Right lobe of liver (tissue), 6 donors: ENCODE measurements at places on chromosomes 1 and 21. TPM values are rescaled to one million over a fixed set of nuclear protein-coding genes. Genes with fewer than 3 reads are reported as not detected.

- DNase-seq = no peak
These were observed 62.2 kb upstream of the PTCH2 start for GRCh38 chr1:44905276-44905675.

DNA sequence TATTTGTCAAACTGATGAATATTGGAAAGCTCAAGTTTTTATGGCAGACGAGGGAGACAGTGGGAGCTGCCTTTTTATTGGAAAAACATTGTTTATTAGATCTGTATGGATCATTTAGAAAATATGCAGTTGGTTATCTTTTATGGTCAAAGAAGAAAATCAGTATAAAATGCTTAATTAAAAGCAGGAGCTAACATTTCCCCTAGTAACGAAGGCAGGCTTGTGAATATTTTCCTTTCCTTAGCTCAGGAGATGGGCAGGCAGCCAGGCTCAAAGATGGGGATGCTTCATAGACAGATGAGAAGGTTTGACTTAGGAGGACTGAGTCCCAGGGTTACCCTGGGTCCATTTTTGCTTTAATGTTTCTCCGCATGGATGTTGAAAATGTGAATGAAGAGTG is 26.0 kb downstream of the ROR1 start:
- no peak for DNase-seq

Gene C1orf35
- 4.9 TPM for total RNA-seq

Gene USH2A
- total RNA-seq = 1.2 TPM

Gene SLAMF1
- total RNA-seq = 0.23 TPM

DNA sequence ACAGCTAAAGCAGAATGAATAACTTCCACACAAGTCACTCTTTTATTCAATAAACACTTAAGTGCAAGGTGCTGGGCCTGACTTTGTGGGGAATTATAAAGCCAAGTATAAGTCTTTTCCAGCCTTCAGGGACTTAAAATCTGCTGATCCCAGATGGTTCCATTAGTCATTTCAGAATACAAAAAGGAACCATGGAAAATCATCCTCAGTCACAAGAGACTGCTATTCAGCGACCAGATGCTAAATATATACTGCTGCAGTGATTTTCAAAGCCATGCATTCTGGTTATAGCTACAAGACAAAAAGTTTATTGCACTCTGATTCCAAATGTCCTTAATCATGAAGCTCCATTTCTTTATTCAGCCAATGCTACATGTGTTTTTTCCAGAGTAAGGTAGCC is 25.7 kb downstream of the GLMN start:
- no peak for DNase-seq

DNA sequence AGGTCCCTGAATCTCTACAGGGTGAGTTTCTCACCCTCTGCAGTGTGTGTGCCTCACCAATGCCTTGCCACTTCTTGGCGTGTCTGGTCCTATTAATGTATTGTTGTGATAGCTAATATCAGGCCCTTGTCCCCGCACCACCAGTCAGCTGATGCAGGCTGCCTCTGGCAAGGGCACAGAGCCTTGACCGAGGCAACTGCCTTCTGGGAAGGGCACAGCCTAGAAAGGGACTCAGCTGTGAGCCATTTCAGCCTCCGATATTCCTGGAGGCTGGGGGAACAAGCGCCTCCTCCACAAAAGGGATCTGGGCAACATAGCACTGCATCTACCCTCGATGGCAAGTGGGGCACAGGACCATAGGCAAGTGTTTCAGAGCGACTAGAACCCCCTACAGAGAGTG is 27.0 kb downstream of the IL10RB start:
- no peak for DNase-seq

DNA sequence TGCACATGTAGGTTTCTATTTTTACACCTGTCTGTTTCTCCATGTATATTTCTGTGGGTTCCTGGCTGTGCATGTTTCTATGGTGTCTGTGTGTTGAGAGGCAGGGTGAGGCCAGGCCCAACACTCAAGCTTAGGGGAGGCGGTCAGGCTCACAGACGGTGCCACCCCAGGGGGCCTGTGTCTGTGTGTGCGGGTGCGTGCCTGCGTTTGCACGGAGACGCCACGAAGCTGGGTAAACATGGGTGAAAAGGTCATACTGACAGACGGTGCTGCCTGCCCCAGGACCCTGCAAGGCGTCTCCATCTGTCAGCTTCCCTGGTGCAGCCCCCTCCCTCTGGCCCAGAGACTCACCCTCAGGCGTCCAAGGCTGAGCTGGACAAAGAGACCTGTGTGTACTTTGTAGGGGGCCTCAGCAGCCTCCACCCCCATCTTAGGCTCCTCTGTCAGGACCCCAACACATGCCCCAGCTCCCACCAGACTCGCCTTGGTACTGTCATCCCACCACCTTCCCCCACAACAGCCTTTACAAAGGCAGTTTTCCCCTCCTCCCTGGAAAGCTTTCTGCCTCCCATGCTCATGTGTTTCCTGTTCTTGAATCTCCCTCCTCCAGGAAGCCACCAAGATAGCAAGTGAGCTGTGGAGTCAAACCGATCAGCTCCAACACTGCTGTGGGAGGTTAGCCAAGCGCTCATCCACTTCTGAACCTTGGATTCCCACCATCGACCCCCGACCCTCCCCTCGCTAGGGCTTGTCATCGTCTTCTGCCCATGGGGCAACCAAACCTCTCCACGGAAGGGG is 34.1 kb downstream of the PTPRF start:
- no peak for DNase-seq

DNA sequence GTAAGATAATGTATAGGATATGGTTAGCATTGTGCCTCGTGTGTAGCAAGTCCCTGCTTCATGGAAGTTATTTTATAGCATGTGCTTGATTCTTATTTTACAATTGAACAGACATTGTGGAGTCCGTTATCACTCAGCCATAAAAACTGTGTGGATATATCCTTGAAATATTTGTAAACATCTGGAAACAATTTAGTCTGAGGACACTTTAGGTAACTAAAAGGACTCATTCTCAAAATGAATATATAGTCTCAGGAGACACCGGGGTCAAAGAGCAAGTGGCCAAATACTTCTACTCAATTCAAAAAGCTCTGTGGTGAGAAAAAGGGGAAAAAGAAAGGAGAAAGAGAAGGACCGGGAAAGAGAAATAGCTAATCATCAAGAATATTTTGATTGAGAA is 23.7 kb downstream of the PRRX1 start:
- DNase-seq = no peak

Gene IL6R
- 50.8 TPM for total RNA-seq

Gene GREM2
- 21.6 TPM for total RNA-seq

- no peak for DNase-seq
These were observed 415.6 kb downstream of the SMYD3 start for GRCh38 chr1:246091477-246091876.

GRCh38 chr1:156643049-156643777 is 1.3 kb downstream of the BCAN start:
- no peak for DNase-seq

- DNase-seq = no peak
These were observed 1.1 kb upstream of the CD244 start for GRCh38 chr1:160863774-160864131.

Gene THEM5
- not detected for total RNA-seq

DNA sequence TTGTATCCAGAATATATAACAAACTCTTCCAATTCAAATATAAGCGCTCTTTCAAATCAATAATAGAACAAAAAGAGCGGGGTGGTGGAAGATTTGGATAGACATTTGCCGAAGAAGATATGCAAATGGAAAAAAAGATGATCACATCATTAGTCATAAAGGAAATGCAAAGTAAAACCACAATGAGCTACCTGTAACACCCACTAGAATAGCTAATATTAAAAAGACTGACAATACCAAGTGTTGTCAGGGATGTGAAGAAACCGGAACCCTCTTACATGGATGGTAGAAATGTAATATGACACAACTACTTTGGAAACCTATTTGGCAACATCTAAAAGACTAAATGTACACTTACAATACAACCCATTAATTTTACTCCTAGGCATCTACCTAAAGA is 5.7 kb upstream of the TRAF5 start:
- DNase-seq = no peak

DNA sequence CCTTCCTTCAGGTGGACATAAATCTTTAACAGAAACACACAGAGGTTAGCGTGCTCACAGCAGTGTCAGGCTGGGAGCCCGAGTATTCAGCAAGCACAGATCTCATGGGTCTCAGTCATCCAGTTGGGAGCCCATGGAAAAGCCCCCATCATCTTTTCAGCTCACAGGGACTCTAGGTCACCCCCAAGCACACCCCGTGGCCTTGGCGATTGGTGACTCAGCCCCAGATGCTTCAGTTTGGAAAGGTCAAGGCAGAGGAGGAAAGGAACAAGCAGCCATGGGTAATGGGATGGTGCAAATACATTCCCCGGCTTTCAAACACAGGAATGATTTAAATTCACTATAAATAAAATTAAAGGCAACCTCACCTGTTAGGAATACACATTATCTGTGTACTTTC is 88.9 kb downstream of the PGBD5 start:
- DNase-seq = no peak

- DNase-seq = peak; percentile 29
These were observed 66.6 kb downstream of the SLC37A1 start for GRCh38 chr21:42580076-42580792.

GRCh38 chr1:12019858-12020509 is 686 bp downstream of the MIIP start:
- DNase-seq = no peak

Gene PAQR6
- 0.61 TPM for total RNA-seq

Gene CDC7
- 0.60 TPM for total RNA-seq

Gene PPIAL4G
- total RNA-seq = not detected

DNA sequence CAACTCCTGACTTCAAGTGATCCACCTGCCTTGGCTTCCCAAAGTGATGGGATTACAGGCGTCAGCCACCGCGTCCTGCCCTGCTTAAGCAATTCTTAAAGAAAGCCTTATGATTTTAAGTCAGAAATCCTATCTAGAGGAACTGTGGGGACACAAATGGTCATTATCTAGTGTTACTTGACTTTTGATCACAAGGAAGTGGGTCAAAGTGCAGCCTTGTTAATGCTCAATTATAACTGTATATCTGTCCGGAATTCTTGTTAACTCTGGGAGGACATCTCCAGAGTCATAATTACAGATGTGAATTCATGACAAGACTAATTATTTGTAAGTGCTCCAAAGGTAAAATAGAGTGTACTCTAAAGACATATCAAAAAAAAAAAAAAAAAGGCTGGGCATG is 76.9 kb upstream of the PUM1 start:
- DNase-seq = no peak

Gene UHMK1
- 48.8 TPM for total RNA-seq

- no peak for DNase-seq
These were observed 17.0 kb downstream of the COQ8A start for GRCh38 chr1:226956942-226957713.

- no peak for DNase-seq
These were observed at the start of gene PDPN for GRCh38 chr1:13583595-13583965. Gene PDPN, plus strand, starts transcription at chr1:13583832. Its CDS starts 202 bp downstream, at chr1:13584034.
